ENCODE measurements at places on chromosomes 12 and 14.

GRCh38 chr14:103510724-103511693 lies 11.6 kb downstream of the CKB start:
- DNase-seq: no peak

GRCh38 chr14:104293851-104294627 lies 155.7 kb downstream of the KIF26A start:
- no peak for DNase-seq

DNA sequence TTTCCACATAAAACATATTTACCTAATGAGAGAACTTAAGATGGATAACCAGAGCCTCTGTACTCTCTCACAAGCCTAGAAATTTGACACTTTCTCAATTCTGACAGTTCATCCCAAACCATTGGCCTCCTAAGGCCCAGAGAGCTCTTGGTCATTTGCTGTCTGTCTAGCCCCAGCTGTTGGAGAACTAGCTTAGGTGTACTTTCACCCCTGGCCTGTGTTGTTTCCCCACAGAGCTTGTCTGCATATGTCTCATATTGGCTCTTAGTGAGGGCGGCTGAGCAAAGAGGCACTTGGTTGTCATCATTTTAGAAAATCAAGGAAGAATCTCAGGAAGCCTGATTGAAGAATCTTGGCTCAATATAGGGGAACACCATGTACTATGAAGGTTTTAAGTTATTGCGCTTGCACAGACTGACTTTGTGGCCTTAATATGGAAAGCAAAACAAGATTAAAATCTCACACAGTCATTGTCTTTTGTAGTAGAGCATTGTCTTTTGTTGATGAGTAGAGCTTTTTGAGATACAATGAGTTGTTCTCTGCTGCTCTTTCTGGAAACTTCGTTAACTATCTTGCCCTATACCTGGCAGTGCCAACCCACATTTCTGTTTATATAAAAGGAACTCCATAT lies 324.6 kb downstream of the RAD51B start:
- no peak for DNase-seq

- DNase-seq: no peak
Observed at GRCh38 chr12:12228402-12228801, 38.4 kb downstream of the LRP6 start.

DNA sequence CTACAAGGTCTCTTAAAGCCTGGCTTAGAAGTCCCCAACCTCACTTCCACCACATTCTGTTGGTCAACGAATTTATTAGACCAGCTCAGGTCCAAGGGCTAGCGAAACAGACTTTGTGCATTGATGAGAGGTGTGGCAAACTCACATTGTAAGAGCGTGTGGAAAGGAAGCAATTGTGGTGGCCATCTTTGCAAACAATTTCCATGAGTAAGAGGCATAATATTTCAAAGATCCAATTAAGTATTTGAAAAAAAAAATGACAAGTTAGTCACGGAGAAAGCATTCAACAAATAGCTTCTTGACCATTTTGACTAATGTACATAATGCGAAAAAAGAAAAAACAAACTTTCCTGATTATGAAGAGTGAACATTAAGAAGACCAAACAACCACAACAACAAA lies 7.4 kb downstream of the NR1H4 start:
- DNase-seq: no peak

GRCh38 chr14:44830371-44830770 lies 131.4 kb downstream of the KLHL28 start:
- DNase-seq: no peak

DNA sequence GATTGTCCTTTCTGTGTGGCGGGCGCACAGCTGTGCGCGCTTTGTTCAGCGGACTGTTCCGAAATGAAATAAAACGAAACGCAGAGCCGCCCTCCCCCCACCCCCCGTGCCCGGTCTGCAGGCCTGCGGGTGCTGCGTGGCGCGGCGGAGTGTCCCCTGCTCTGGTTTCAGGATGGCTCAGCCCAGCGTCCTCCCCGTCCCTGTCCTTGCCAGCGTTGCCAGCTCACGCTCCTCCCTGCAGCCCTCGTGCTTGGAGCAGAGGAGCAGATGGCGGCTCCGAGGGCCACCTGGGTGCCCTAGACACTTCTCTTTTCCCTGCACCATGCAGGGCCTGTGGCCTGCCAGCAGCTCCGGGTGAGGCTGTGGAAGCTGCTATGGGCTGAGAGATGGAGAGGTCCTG lies 17.5 kb upstream of the BEGAIN start:
- no peak for DNase-seq

DNA sequence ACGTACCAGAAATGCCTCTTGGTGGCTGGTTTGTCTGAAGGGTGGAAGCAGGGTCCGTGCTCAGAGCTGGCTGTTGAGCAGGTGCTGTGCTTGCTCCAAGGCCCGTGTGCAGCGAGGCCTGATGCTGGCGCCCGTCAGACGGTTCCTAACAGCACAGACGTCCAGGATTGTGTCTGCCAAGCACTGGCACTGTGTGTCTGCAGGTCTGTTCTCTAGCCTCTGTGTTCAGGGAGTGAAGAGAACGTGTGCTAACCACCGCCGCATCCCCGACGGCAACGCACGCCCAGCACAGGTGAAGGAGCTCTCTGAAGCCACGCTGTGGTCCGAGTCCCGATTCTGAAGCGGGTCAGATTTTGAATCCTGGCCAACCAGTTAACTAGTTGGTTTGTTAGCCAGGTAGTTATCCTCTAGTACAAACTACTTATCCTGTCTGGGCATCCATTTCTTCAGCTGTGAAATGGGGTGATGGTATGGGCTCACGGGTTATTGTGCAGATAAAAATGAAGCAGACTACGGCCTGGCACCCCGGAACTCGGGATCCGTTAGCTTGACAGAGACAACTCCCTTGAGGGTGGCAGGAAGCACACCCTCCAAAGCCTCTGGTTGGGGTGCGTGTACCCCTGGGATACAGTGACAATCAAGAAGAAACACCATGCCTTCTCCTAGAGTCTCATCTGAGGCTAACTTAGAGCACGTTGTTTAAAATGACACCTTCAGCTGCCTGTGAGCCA lies 18.6 kb upstream of the TDRD9 start:
- DNase-seq: no peak

DNA sequence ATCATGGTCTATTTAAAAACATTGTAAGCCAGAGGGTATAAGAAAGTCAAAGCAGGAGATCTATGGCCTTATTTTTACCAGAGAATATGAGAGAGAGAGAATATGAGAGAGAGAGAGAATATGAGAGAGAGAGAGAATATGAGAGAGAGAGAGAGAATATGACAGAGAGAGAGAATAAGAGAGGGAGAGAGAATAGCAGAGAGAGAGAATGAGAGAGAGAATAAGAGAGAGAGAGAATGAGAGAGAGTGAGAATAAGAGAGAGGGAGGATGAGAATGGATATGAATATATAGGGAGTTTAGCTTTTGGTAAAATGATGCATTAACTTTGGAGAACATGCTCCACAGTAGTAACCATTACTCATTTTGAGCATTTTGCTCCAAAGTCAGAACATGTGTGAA lies 48.0 kb upstream of the ALG10B start:
- DNase-seq: no peak

DNA sequence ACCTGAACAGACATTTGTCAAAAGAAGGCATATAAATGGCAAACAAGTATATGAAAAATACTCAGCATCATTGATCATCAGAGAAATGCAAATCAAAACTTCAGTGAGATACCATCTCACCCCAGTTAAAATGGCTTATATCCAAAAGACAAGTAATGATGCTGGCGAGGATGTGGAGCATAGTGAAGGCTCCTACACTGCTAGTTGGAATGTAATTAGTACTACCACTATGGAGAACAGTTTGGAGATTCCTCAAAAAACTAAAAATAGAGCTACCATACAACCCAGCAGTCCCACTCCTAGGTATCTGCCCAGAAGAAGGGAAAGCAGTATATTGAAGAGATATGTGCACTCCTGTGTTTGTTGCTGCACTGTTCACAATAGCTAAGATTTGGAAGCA lies 146.1 kb downstream of the TGFB3 start:
- no peak for DNase-seq

DNA sequence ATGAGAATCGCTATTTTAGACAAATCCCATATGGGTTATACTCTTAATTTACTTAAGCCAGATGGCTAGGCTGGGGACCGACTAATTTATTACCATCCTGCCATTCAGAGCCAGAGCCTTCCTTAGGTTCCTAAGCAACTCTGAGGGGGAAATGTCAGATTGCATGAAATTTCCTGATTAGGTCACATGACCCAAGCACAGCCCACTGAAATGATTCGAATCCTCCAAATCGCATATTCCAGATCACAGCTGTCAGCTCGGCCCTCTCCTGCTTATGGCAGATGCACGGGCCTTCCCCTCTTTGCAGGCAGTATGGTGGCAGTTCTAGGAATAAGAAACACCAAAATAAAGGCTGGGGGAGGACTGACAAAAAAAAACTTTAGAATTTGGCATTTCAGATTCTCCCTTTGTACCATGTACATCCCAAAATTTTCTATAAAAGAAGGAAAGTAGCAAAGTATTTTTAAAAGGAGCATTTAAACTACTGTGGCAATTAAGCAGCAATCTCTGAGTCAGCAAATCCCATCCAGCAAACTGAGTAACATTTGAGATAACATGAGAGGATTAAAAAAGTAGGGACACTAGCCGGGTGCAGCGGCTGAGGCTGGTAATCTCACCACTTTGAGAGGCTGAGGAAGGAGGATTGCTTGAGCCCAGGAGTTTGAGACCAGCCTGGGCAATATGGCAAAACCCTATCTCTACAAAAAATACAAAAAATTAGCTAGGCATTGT lies 30.5 kb upstream of the NUDT4 start:
- DNase-seq: no peak

DNA sequence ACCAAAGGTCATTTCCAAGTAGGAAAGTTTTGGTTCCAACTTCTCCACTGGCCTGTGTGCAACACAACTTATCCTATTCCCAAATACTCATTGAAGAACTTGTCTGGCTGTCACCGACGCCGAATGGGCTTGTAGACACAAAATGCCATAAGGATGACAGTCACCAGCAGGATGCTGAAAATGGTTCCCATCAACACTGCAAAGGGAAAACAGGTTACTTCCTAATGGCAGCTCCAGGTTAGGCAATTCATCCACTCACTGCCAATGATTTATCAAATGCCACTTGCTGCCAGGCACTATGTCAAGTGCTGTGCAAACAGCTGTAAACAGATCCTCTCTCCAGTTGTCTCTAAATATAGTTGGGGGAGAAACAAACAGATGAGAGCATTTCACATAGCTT lies 6.1 kb downstream of the C12orf76 start:
- no peak for DNase-seq

GRCh38 chr12:110640275-110641025 lies 26.5 kb downstream of the TCTN1 start:
- no peak for DNase-seq

DNA sequence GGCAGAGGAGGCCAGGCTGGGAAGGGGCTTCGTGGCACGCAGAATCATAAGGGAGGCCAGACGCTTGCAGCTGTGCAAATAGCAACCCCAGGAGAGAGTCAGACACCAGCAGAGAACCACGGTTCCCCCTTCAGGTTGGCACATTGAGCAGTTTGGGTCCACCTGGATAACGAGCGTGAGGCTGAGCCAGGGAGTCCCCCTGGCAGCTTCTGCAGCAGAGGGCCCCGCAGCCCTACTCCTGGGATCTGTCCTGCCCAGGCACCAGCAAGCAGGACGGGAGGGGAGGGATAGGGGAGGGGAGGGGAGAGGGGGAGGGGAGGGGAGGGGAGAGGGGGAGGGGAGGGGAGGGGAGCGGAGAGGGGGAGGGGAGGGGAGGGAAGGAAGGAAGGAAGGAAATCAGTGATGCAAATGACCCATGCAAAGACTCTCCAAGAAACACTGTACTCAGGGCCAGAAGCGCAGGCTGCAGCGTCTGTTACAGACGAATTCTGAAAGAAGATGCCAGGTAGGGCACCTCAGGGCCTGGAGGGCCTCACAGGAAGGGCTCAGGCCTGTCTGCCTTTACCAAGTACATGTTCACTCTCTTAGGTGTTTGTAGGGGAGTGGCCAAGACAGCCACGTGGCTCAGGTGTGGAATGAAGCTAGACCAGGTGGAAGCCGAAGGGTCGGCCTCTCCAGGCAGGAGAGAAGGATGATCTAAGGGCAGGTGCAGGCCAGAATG lies 32.3 kb upstream of the MMP17 start:
- DNase-seq: no peak

DNA sequence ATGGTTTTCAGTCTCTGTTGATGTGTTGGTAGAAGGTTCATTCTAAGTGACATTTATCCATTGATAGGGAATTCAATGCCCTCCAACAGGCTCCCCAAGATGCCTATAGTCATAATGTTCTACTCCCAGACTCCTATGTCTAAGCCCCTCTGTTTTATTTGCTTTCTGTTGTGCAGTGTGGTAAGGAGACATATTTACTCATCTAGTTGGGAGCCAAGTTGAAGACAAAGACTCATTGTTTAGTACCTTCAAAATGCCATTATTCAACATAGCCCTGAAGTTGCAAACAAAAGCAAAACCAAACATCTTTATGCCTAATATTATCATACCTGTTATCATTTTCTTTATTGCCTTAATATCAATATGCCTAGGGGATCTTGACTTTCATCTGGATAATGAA lies 302.1 kb downstream of the RMST start:
- no peak for DNase-seq

DNA sequence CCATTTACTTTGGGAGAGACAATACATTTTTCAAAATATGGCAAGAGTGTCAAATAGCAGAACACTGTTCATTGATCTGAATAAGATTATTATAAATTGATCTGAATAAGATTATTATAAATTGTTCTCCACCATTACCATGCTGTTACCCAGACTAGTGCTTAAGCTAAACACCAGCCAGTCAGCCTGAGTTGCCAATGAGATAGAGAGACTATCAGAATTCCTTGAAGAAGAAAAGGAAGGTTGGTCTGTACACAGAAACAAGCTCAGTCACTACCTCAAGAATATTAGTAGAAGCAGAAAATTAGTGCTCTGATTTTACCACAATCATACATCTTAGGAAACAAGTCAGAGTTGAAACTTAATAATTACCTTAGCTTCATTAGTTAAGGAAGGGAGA lies 469.8 kb downstream of the FOXG1 start:
- DNase-seq: no peak

DNA sequence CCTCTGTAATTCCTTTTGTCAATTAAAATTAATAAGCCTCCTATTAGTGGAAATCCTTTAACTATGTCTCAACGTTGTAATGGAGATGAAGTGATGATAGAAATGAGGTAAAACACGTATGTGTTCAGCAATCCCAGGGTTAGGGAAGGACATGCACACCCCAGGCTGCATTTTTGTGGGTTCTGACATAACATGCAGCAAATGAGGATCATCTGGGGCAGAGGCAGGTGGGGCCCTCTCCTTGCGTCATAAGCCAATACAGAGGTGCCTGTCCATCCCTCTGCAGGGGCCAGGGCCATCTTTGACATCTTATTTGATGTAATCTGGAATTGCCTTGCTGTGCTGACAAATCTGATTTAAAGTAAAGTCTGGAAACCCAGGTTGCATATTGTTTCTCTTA lies 73.2 kb downstream of the MYRFL start:
- peak; percentile 86 for DNase-seq

- no peak for DNase-seq
Observed at GRCh38 chr14:35197015-35197414, 74.7 kb downstream of the PRORP start.

DNA sequence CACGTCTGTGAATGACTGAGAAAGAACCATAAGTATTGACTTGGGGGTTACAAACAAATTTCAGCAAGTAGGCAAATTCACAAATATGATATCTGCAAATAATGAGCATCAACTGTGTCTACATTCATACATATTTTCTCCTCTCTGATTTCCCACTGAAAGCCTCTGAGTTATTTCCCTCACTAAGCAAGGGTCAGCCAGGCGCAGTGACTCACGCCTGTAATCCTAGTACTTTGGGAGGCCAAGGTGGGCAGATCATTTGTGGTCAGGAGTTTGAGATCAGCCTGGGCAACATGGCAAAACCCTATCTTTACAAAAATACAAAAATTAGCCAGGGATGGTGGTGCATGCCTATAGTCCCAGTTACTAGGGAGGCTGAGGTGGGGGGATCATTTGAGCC lies 80.8 kb downstream of the SLC25A21 start:
- no peak for DNase-seq
